ENCODE measurements at places on chromosomes 5 and 9. TPM values are rescaled to one million over a fixed set of nuclear protein-coding genes. Genes with fewer than 3 reads are reported as not detected.

Gene GMCL2
- not detected for total RNA-seq

Gene ARID3C
- total RNA-seq: not detected

- DNase-seq: no peak
- H3K36me3 ChIP-seq: no peaks in the 10 kb centered on the region
- no peaks in the 10 kb centered on the region for H3K4me1 ChIP-seq
- H3K27ac ChIP-seq: no peak overlapping the region
- H3K27me3 ChIP-seq: no peaks in the 10 kb centered on the region
- no peak overlapping the region for H3K4me3 ChIP-seq
Measured at GRCh38 chr5:103973669-103974068, 411.1 kb upstream of the NUDT12 start.

DNA sequence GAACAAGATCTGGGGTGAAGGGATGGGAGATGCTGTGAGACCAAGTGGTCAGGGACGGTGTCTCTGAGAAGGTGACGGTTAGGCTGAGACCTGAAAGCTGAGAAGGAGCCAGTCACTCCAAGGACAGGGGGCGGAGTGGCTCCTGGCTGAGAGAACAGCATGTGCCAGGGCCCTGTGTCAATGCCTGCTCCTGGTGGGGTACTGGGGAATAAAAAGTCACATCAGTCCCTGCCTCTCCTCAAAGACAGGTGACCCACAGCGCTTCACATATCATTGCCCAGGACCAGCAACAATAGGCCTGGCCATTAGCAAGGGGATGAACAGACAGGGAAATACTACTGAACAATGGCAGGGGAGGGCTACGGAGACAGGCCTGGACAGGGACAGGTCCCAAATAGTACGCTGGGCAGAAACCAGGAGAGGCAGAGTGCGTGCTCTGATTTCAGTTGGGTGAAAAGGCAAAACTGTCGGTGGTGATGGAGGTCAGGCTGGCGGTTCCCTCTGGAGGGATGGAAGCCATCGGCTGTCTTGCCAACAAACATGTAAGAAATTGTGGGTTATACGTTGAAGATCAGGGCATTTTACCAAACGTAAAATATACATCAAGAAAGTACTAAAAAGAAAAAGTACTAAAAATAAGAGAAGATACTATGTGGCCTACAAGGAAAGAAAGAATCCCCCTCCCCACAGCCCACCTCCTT is 64.3 kb downstream of the C9orf50 start:
- peak overlapping the region; percentile 47 for H3K27ac ChIP-seq
- no peaks in the 10 kb centered on the region for H3K36me3 ChIP-seq
- DNase-seq: no peak
- no peaks in the 10 kb centered on the region for H3K27me3 ChIP-seq
- H3K4me3 ChIP-seq: no peak overlapping the region

GRCh38 chr5:32777222-32777621 is 66.1 kb downstream of the NPR3 start:
- H3K36me3 ChIP-seq: no peaks in the 10 kb centered on the region
- H3K4me1 ChIP-seq: no peaks in the 10 kb centered on the region
- DNase-seq: peak; percentile 25

DNA sequence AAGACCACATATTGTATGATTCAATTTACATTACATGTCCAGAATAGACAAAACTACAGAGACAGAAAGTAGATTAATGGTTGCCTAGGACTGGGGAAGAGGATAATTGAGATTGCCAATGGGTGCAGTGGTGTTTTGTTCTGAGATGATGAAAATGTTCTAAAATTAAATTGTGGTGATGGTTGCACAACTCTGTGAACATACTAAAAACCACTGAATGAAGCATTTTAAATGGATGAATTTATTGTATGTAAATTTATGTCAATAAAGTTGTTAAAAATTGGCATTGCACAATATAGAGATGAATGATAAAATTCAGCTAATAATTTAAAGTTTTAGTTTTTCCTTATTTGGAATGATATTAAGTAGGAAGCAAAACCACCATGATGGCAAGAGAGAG is 109.5 kb upstream of the NR4A3 start:
- no peak overlapping the region for H3K4me3 ChIP-seq
- no peak overlapping the region for H3K27ac ChIP-seq
- no peaks in the 10 kb centered on the region for H3K36me3 ChIP-seq
- no peaks in the 10 kb centered on the region for H3K27me3 ChIP-seq
- no peak for DNase-seq

Data from PC-9 (cell line).